Effector memory CD4-positive, alpha-beta T cell (primary cell): ENCODE measurements at places on chromosomes 12 and 14.

DNA sequence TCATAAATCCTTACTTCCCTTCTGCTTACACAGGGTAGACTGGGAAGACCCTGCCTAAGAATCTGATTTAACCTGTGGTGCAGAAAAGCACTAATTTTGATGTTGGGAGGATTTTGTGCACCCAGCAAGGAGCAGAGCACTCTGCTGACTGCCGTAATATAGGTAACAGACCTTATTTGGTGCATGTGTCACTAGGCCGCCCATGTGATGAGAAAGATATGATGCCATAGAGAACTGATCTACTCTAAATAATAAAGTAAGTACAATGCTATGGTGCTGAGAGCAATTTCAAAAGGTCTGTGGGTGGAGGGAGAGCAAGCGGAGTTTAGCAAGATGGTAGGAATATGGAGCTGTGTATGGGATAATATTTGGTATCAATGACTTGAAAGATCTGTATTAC lies 1663.6 kb upstream of the SEL1L start:
- no peak for DNase-seq

DNA sequence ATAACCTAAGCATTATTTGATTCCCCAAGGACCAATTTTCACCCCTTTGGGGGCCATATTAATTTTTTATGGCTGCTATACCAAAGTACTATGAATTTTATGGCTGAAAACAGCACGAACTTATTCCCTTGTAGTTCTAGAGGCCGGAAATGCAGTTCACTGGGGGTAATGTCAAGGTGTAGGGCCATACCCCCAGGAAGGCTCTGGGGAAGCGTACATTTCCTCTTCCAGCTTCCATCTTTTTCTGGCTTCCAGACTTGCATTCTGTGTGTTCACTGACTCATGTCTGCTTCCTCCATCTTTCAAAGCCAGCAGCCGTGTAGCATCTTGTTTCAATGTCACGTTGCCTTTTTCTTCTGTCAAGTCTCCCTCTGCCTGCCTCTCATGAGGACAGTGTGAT lies 133.5 kb downstream of the BICD1 start:
- no peak for DNase-seq

DNA sequence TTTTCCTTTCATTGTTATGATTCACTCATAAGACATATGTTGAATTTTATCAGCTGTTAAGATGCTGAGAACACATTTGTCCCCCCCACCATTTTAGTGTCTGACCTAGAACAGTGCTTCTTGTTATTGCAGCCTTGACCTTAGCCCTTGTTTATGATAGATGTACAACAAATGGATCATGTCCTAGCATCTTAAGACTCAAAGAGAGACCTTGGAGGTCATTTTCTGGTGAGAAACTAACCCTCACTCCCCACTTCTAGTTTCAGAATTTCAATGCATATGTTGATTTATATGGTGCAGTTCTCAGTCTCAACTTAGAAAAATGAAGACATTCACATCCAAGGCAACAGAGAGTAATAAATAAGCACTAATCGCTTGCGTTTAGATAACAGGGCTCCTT lies 391.2 kb downstream of the AEBP2 start:
- no peak for DNase-seq

DNA sequence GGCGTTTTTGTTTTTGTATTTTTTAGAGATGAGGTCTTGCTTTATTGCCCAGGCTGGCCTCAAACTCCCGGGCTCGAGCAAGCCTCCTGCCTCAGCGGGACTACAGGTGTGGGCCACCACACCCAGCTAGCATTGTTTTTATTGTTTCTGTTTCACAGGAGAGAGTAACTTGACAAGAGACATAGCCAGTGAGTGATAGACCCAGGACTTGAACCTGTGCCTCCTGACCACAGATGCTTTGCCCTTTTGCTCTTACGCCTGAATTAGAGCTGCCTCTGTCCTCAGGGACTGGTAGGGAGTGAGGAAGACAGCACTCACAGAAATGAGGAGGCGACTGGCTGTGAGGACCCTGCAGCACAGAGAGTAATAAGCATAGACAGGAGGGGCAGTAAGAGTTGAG lies 2.3 kb downstream of the EVL start:
- DNase-seq: no peak

DNA sequence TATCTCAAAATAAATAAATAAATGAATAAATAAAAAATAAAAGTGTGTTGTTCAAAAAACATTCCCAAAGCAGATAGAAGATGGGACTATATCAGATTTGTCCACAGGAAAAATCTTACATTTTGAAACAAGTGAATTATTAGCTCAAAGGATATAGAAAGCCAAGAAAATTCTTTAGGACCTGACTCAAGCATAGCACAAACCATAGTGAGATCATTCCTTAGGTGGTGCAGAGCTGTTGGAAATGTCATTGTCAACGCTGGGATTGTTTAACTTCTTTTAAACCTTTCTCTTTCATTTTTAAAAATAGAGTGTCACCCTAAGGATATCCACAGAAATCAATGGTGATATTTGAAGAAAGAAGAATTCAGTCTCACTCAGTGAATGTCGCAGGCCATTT lies 43.5 kb downstream of the DRAM1 start:
- DNase-seq: no peak

GRCh38 chr14:36315159-36315853 lies 5.1 kb downstream of the MBIP start:
- DNase-seq: no peak

DNA sequence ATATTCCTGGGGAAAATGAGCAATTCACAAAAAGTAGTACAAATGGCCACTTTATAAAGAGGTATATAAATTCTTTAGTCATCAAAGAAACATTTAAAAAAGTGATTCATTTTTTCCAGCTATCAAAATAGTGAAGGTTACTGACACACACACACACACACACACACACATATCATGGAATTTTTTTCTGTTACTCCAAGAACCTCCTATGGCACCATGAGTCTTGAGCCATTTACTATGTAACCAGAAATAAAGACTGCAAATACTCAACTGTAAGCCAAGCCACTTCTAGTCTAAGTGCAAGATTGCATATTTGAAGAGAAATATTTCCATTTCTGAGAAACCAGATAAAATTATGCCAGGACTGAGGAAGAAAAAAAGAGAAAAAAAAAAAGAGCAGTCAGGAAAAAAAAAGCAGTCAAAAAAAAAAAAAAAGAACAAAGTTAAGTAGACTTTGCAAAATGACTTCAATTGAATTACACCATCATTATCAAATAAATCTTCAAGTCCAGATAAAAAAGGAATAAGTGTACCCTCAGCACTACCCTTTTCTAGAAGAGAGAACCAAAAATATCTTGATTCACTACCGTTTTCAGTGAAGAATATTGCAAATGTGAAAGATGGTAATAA lies 275.7 kb downstream of the DAD1 start:
- no peak for DNase-seq

GRCh38 chr14:50003213-50004021 lies 110.5 kb downstream of the ARF6 start:
- peak; percentile 66 for DNase-seq

- no peak for DNase-seq
Measured at GRCh38 chr12:31570880-31571279, 20.1 kb downstream of the DENND5B start.

- DNase-seq: no peak
Measured at GRCh38 chr12:92261071-92261470, 115.4 kb upstream of the BTG1 start.

DNA sequence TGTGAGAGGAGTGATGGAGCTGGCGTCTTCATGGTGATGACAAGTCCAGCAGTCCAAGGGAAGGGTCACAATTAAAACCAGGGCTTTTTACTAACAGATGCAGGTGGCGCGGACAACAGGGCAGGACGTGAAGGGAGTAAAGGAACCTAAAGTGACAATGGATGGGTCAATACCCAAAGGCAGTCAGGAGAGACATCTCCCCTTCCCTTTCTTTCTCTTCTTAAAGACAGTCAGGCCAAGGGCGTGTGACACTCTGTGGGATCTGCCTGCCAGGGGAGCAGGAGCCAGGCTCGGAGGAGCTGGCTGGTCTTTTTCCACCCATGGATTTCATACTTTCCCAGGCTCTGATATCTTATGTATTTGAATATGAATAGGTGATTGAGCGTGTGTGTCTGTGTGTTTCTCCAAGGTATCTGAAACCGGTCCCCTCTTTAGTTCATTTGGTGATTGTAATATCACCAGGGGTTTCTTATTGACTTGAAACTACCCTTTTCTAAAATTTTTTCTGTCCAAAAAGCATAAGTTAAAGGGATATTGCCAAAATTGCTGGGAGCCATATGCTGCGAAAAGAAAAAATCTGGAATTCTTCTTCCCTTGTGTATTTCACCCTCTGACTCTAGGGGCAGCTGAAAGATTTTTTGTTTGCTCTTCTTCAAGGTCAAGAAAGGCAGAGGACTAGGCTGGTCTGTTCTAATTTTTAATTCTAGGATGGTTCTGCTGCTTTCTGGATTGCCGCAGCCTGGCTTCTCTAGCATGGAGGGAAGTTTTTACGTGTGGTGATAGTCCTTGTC lies 61.8 kb downstream of the FBXL14 start:
- no peak for DNase-seq

DNA sequence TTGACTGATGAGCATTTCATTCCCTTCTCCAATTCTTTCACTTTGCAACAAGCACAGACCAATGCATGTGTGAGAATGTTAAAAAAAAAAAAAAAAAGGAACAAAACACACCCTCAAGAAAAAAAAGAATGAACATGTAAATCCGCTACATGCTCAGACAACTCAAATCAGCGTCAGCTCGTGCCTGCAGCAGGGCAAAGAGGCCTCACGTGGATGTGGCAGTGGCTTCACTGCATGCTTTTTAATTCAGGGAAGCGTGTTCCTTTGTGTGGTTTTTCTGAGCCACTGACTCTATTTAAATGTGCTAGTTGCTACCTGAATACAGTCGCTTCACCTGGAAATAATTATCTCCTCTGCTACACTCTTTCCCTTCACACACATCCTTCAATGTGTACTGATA lies 55.1 kb downstream of the PPP1R36 start:
- DNase-seq: no peak

DNA sequence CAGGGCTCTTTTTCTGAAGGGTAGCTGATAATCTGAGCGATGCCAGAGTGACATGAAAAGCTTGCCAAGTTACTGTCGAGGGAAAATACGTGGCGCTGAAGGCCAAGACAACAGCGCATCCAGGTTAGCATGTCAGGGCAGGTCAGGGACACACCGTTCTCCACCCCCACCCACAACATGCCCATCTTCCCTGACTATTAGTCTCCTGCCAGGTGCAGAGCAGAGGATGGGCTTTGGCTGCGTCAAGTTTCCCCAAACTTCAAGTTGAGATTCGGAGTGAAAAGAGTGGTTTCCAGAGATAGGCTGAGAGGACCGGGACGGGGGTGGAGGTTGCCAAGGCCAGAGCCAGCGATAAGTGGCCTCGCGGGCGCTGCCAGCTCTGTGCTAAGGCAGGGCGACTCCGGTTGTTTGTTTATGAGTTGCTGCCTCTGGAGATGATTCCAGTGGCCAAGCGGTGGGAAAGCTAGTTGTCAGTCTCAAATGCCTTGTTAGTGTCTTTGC lies 1.7 kb downstream of the TRHDE start:
- DNase-seq: no peak

GRCh38 chr12:3438401-3438800 lies 52.6 kb upstream of the PRMT8 start:
- no peak for DNase-seq

DNA sequence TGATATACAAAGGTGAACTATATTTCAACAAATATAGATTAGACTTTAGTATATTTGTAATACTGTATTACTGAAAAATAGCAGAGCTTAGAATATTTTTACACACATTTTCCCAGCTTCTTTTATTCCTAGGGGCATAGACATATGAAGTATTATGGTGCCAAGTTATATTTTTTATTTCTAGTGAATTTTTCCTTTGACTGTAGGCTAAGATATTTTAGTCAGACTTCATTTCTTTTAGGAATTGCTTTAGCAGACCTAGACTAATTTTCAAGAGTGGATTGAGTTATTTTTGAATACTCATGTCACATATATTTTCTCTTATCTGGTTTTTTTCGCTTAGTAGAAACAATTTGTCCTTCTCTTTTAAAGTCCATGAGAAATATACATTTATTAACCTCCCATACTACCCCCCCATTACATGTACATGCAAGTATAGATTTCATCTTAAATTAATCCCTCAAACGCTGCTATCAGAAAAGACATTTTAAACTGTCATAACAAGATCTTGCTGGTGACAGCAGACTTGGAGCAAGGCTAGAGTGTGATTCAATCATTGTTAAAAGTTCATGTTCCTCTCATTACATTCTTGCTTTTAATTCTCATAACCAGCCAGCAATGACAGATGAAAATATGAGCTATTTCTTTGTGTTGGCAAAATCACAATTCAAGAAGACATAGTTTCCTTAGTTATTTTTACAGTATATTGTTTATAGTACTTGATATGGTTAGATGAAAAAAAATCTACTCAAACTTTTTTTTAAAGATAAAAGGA lies 456.1 kb downstream of the AEBP2 start:
- no peak for DNase-seq

DNA sequence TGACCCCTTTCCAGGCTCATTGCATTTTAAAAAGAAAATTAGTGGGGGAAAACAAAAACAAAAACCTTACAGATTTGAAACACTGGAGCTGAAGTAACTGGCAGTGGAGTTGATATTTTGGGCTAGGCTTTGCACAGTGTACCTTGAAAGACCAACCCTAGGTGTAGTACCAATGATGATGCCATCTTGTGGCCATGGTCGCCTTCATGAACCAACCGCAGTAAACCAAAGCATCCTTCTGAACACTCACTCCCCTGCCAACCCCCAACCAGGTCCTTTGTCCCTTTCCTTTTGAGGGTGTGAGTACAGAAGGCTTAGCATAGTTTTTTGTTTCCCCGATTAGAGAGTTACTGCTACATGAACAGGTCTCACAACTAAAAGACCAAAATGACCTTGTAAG lies 5.9 kb downstream of the TOMM20L start:
- no peak for DNase-seq

- no peak for DNase-seq
Measured at GRCh38 chr12:11621797-11622423, 27.6 kb upstream of the ETV6 start.

GRCh38 chr12:5276327-5276880 lies 155.5 kb upstream of the NTF3 start:
- no peak for DNase-seq

DNA sequence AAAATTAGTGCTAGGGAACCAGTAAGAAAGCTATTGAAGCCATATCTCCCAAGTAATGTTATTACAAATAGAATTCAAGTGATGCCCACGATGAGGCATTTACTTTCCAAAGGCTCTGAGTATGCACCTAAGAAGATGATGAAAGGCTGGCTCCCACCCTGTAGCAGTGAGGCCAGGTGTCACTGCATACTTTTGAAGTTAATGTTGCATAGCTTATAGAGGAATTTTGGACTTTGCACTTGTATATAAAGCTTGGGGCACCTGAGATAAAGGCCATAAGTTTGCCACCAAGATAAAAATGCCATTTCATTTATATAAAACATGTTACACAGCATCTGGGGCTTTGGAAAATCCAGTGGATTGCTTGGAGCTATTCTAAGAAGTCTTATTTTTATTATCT lies 96.2 kb downstream of the PTPRB start:
- DNase-seq: no peak
